ENCODE measurements at places on chromosomes 7 and 10. TPM values are rescaled to one million over a fixed set of nuclear protein-coding genes. Genes with fewer than 3 reads are reported as not detected.

The ACHE gene
- 1.0 TPM for polyA plus RNA-seq

The GRM3 gene
- not detected for polyA plus RNA-seq

- no peak for DNase-seq
- no peak overlapping the region for H3K4me3 ChIP-seq
- H3K27me3 ChIP-seq: no peaks in the 10 kb centered on the region
- no peaks in the 10 kb centered on the region for H3K36me3 ChIP-seq
- no peak overlapping the region for H3K27ac ChIP-seq
Observed at GRCh38 chr10:79559726-79560125, 481 bp downstream of the SFTPA2 start.

DNA sequence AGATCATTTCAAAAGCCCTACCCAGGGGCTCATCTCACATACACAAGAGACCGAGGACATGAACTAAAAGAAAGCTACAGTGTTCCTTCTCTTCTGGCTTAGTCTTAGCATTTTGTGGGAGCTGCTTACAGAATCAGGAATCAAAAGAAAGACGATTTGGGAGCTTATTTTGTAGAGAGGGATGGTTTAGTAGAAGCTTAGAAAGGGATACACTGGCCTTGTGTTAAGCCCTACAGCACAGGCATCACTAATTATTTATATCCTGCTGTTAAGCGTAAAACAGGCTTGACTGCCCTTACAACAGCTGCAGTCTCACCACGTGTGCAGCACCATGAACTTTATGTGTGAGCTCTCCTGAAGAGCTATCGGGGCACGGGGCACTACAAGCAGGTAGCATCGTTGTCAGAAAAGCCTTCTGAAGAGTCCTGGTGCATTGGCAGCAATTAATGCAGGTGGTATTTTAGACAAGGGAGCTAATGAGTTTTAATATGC is 798.3 kb downstream of the NXPH1 start:
- no peaks in the 10 kb centered on the region for H3K36me3 ChIP-seq
- no peak for DNase-seq
- no peak overlapping the region for H3K27ac ChIP-seq
- no peaks in the 10 kb centered on the region for H3K27me3 ChIP-seq
- H3K4me3 ChIP-seq: no peak overlapping the region
- H3K4me1 ChIP-seq: no peaks in the 10 kb centered on the region

DNA sequence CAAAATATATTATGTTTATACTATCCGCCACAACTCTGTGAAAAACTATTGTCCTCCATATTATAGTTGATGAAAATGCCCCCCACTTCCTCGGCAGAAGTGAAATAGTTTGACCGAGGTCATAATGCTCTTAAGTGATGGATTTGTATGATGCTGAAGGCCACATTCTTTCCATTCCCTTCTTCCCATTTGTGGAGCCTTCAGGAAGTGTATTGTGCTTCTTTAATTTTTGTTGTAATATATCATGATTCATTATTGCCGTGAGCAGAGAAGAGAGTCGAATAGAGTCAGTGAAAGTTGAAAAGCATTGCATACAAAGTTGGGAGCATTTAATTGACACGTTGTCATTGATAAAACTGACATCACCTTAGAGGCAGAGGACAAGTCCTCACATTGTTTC is 460.3 kb downstream of the SUGCT start:
- no peaks in the 10 kb centered on the region for H3K27me3 ChIP-seq
- no peak overlapping the region for H3K27ac ChIP-seq
- H3K4me1 ChIP-seq: peaks cover 2% of the 10 kb centered on the region
- no peaks in the 10 kb centered on the region for H3K36me3 ChIP-seq

DNA sequence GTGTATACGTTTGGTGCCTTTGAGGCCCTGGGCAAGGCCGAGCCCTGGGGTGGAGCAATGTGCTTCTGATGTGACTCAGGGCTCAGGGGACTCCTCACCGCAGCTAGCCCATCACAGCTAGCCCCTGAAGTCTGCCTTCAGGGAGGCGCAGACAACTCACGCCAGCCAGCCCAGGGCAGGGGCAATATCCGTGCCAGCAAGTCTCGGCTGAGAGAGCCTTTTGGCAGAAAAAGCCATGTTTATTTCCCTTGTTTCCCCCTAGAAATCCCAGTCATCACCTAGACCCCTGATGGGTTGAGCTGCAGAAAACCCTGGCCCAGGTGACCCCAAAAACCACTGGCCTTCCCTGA is 90.4 kb downstream of the CHST15 start:
- no peak overlapping the region for H3K27ac ChIP-seq
- H3K4me3 ChIP-seq: no peak overlapping the region
- DNase-seq: no peak
- peaks cover 2% of the 10 kb centered on the region for H3K36me3 ChIP-seq
- H3K27me3 ChIP-seq: no peaks in the 10 kb centered on the region

DNA sequence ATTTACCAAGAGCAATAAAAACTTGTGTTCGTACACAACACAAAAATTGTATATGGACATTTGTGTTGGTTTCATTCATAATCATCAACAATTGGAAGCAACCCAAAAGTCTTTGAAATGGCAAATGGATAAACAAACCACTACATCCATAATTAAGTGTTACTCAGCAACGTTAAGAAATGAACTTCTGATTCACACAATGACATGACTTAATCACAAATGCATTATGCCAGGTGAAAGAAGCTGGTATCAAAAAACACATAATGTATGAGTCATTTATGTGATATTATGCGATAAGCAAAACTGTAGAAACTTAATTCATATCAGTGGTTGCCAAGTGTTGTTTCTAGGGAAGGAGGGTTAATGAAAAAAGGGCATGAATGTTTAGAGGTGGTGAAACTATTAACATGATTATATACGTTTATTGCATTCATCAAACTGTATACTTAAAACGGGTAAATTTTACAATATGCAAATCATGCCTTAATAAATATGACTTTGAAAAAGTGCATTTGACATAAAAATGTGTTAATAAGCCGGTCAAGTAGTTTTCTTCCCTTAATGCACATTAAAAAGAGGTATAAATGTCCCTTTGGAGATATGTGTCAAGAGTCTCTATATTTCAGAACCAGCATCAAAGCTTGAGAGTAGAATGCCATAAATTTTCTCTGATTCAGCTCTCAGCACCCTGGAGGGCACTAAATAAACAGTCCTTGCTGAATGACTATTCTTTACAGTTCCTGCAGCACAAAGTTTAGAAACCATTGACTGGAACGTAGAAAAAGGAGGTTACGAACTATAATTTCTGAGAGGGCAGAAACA is 84.8 kb upstream of the GRM3 start:
- no peak for DNase-seq
- no peaks in the 10 kb centered on the region for H3K4me1 ChIP-seq
- H3K27me3 ChIP-seq: no peaks in the 10 kb centered on the region
- no peaks in the 10 kb centered on the region for H3K36me3 ChIP-seq
- H3K27ac ChIP-seq: no peak overlapping the region

GRCh38 chr7:137987018-137987349 is 14.9 kb downstream of the CREB3L2 start:
- H3K4me3 ChIP-seq: no peak overlapping the region
- peak overlapping the region; percentile 79 for H3K27ac ChIP-seq
- H3K36me3 ChIP-seq: no peaks in the 10 kb centered on the region
- no peaks in the 10 kb centered on the region for H3K27me3 ChIP-seq
- H3K4me1 ChIP-seq: peaks cover 19% of the 10 kb centered on the region
- DNase-seq: no peak

DNA sequence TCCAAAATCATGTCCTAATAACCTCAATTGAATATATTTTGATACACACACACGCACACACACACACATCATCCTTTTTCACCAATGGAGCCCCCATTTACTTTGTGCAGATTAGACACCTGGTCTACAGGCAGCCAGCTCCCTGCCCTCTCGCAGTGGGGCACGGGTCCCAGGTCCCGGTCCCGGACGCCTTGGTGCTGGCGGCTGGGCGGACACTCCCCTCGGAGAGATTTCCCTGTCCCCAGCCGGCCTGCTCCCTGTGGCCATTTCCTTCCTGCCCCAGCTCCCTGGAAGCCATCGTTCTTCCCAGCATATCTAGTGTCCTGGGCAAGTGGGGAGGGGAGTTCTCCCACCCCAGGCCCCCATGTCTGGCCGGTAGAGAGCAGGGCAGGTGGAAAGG is 14.6 kb downstream of the DPY19L1 start:
- H3K36me3 ChIP-seq: no peaks in the 10 kb centered on the region
- H3K27me3 ChIP-seq: no peaks in the 10 kb centered on the region
- DNase-seq: no peak
- H3K4me1 ChIP-seq: peaks cover 3% of the 10 kb centered on the region

- H3K4me1 ChIP-seq: no peaks in the 10 kb centered on the region
- H3K27me3 ChIP-seq: no peaks in the 10 kb centered on the region
- no peaks in the 10 kb centered on the region for H3K36me3 ChIP-seq
- no peak for DNase-seq
Observed at GRCh38 chr7:128030654-128031611, at the start of gene LRRC4. LRRC4 (minus strand) TSS chr7:128031437; CDS start chr7:128030640, 797 bp downstream.

DNA sequence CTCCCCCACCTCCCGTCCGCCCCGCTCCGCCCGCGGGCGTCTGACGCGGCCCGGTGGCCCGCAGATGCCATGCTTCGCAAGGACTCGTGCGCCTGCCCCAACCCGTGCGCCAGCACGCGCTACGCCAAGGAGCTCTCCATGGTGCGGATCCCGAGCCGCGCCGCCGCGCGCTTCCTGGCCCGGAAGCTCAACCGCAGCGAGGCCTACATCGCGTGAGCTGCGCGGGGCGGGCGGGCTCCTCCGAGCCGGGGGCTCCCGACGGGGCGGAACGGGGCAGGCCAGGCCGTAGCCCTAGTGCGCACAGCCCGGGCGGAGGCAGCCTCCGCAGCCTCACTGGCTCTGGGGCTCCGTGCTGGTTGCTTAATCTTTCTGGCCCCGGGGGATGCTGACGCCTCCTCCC is 2.8 kb downstream of the ASIC3 start:
- H3K4me1 ChIP-seq: no peaks in the 10 kb centered on the region
- H3K36me3 ChIP-seq: no peaks in the 10 kb centered on the region
- H3K4me3 ChIP-seq: no peak overlapping the region
- peak; percentile 73 for DNase-seq
- no peaks in the 10 kb centered on the region for H3K27me3 ChIP-seq

DNA sequence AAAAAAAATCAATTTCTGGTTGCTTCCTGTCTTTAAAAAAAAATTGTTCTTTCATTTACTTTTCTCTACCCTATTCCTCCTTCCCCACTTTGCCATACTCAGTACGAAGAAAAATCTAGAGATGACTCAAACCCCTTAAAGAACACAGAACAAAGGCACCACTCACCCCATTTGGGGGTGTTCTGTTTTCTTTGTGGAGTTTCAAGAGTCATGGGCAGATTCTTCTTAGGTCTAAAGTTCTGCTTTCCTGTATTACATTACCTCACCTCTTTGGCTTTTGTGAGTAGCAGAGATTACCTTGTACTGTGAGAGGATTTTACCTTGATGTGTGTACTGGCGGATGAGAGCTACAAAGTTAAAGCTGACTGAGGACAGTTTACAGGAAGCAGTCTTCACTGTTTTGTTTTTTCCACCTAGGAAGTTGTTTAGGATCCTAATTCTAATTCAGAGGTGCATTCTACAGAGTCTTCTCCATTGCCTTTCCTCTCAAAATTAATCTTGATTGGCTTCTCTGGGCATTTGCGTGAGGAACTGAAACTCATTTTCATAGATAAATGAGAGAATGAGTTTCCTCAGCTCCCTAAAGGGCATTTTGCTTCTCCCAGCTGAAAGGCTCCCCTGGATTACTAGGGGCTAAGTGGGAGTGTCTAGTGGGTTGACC is 20.7 kb downstream of the AVL9 start:
- H3K4me1 ChIP-seq: no peaks in the 10 kb centered on the region
- H3K36me3 ChIP-seq: no peaks in the 10 kb centered on the region
- no peaks in the 10 kb centered on the region for H3K27me3 ChIP-seq
- no peak for DNase-seq

DNA sequence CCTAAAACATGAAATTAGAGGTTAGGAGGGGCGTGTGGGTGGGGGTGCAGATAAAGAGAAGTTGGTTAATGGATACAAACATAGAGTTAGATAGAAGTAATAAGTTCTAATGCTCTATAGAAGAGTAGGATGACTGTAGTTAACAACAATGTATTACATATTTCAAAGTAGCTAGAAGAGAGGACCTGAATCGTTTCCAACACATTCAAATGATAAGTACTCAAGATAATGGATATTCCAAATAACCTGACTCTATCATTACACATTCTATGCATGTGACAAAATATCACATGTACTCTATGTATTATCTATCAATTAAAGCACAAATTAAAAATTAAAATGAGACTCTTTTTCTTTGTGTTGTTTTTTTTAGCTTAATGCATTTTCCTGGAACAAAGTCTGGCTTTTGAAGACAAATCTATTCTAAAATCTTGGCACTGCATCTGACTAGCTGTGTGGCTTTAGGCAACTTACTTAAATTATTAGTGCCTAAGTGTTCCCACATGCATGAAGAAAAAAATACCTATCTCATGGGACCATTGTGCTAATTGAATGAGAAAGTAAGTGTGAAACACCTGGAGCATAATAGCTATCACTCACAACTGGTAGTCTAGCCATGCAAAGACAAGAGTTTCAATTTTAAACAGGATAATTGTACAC is 75.7 kb downstream of the SEMA3C start:
- no peak overlapping the region for H3K4me3 ChIP-seq
- H3K4me1 ChIP-seq: no peaks in the 10 kb centered on the region
- H3K27ac ChIP-seq: no peak overlapping the region
- H3K27me3 ChIP-seq: no peaks in the 10 kb centered on the region
- H3K36me3 ChIP-seq: no peaks in the 10 kb centered on the region
- no peak for DNase-seq

DNA sequence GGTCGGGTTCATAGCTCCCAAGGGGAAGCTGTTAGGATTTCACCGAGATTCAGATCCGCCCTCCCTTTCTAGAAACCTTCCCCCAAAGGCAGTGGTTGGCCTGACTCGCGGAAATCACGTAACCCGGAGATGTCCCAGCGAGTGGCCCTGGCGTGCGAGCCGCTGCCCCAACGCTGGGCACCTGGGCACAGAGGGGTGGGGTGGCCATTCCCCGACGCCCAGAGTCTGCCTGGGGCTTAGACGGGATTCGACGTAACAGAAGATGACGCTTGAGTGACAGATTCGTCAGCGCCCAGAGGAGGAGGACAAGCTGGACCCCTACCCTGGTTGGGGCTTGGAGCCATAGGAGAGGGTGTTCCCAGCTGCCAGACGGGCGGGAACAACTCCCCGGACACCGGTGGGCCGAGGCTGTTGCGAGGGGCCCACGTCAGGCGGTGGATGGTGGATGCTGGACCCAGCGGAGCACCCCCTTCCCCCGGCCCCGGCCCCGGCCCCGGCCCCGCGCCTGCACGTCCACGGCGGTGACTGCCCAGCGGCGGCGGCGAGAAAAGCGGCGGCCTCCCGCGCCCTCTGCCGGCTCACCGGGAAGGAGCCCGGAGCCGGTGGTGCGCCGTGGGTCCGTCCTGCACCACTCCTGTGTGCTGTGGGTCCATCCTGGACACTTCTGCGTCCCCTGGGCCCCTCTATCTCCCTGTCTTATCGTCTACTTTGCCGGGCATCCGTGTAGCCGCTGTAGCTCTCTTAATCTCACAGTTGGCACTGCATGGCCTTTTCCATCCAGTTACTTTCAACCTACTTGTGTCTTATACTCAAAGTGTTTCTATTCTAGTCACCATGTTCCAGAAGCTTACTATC is 35.4 kb upstream of the KNDC1 start:
- no peaks in the 10 kb centered on the region for H3K4me1 ChIP-seq
- no peak overlapping the region for H3K27ac ChIP-seq
- H3K27me3 ChIP-seq: no peaks in the 10 kb centered on the region
- no peaks in the 10 kb centered on the region for H3K36me3 ChIP-seq
- DNase-seq: peak; percentile 38

GRCh38 chr7:774161-775109 is 47.4 kb upstream of the PRKAR1B start:
- no peak overlapping the region for H3K4me3 ChIP-seq
- no peaks in the 10 kb centered on the region for H3K27me3 ChIP-seq
- DNase-seq: peak; percentile 70
- no peaks in the 10 kb centered on the region for H3K4me1 ChIP-seq
- H3K36me3 ChIP-seq: no peaks in the 10 kb centered on the region
